Osteoblast (primary cell): ENCODE measurements at places on chromosomes 5 and 9. TPM values are rescaled to one million over a fixed set of nuclear protein-coding genes. Genes with fewer than 3 reads are reported as not detected.

DNA sequence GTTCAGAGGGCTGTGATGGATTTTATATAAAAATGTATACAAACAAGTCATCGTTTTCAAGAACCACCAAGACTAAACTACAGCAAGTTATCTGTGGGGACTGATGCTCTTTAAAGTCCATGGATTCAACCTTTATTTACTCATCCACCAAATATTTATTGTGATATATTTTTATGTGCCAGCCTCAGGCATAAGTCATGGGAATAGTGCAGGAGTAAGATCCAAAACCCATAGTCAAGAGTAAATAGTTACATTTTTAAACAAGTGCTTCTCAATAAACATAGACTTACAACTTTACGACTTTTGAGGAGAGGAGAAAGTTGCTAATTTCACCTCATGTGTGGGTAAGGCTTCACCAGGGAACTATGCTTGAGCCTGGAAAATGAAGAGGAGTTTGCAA is 24.6 kb downstream of the MACIR start:
- peaks cover 7% of the 10 kb centered on the region for H3K36me3 ChIP-seq
- no peak for DNase-seq
- no peak overlapping the region for H3K4me3 ChIP-seq
- no peaks in the 10 kb centered on the region for H3K4me1 ChIP-seq
- H3K27ac ChIP-seq = no peak overlapping the region
- no peaks in the 10 kb centered on the region for H3K27me3 ChIP-seq

Gene PCDHGA10
- total RNA-seq = 23.2 and 24.8 TPM in 2 replicates

GRCh38 chr9:1057910-1058309 is 7.8 kb downstream of the DMRT2 start:
- H3K4me3 ChIP-seq = no peak overlapping the region
- no peaks in the 10 kb centered on the region for H3K36me3 ChIP-seq
- no peak for DNase-seq

- H3K4me1 ChIP-seq = peaks cover 19% of the 10 kb centered on the region
- no peak for DNase-seq
- no peak overlapping the region for H3K27ac ChIP-seq
- no peak overlapping the region for H3K4me3 ChIP-seq
- H3K27me3 ChIP-seq = no peaks in the 10 kb centered on the region
- H3K36me3 ChIP-seq = no peaks in the 10 kb centered on the region
These were observed 98.0 kb downstream of the NR6A1 start for GRCh38 chr9:124673063-124673462.

Gene GGTA1
- total RNA-seq = not detected in 2 replicates

GRCh38 chr9:89601856-89602562 is 2.8 kb upstream of the GADD45G start:
- no peak overlapping the region for H3K4me3 ChIP-seq
- DNase-seq = peak; percentile 38
- H3K27ac ChIP-seq = no peak overlapping the region
- peaks cover 32% of the 10 kb centered on the region for H3K27me3 ChIP-seq

DNA sequence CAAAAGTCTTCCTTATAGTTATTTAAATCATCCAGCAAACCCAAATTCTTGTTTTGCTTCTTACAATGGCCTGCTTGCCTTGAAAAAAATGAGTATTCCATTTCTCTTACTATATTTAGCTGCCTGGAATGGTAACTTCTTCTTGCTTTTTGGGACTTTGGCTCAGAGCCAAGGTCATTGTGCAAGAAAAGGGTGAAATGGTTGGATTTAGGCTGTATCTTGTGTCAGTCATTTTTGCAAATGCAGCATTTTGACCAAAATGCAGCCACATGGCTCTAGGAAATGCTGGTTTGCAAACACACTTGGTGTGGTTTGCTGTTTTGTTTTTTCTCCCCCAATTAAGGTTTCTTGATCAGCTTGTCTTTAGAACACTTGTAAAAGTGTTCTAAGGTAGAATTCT is 133.3 kb upstream of the ELL2 start:
- H3K4me3 ChIP-seq = no peak overlapping the region
- no peaks in the 10 kb centered on the region for H3K27me3 ChIP-seq
- no peak overlapping the region for H3K27ac ChIP-seq
- DNase-seq = no peak
- peaks cover 25% of the 10 kb centered on the region for H3K4me1 ChIP-seq
- no peaks in the 10 kb centered on the region for H3K36me3 ChIP-seq

DNA sequence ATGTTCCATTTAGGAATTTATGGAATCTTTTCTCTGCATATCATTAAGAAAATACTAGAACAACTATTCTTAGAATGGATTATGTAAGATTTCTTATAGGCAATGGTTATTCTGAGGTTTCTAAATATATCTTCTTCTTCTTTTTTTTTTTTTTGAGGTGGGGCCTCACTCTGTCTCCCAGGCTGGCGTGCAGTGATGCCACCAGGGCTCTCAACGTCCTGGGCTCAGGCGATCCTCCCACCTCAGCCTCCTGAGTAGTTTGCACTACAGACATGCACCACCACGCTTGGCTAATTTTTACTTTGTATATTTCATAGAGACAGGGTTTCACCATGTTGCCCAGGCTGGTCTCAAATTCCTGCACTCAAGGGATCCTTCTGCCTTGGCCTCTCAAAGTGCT is 137.2 kb downstream of the SREK1 start:
- no peak overlapping the region for H3K27ac ChIP-seq
- DNase-seq = no peak
- no peaks in the 10 kb centered on the region for H3K4me1 ChIP-seq
- H3K36me3 ChIP-seq = no peaks in the 10 kb centered on the region

- H3K4me1 ChIP-seq = peaks cover 24% of the 10 kb centered on the region
- peak; percentile 63 for DNase-seq
- peak overlapping the region; percentile 52 for H3K27ac ChIP-seq
- peaks cover 17% of the 10 kb centered on the region for H3K36me3 ChIP-seq
- H3K27me3 ChIP-seq = no peaks in the 10 kb centered on the region
These were observed 832 bp downstream of the LMBRD2 start for GRCh38 chr5:36150676-36151433.

Gene PCDHGB7
- 18.5 and 19.2 TPM in 2 replicates for total RNA-seq

GRCh38 chr9:13942695-13943094 is 371.2 kb downstream of the NFIB start:
- peak overlapping the region; percentile 35 for H3K27ac ChIP-seq
- H3K27me3 ChIP-seq = no peaks in the 10 kb centered on the region
- peaks cover 28% of the 10 kb centered on the region for H3K4me1 ChIP-seq
- no peaks in the 10 kb centered on the region for H3K36me3 ChIP-seq
- H3K4me3 ChIP-seq = no peak overlapping the region

DNA sequence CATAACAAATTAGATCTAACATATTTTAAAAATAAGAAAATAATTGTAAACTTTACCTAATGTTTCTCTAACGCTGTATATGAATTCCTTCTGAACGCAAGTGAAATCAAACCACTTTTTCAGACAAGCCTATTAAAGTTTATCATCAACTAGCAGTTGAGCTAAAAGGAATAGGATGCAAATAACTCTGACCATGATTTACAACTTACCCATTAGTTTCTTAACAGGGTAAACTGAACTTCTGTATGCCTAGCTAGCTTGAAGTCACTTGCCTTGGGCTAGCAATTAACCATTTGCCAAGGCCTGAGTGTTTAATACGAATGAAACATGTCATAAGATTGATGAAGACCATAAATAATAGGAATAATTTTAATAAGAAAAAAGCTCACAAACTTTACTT is 762.7 kb upstream of the ARRDC3 start:
- DNase-seq = no peak
- H3K27me3 ChIP-seq = no peaks in the 10 kb centered on the region
- no peak overlapping the region for H3K4me3 ChIP-seq
- no peak overlapping the region for H3K27ac ChIP-seq
- H3K36me3 ChIP-seq = no peaks in the 10 kb centered on the region

Gene TMOD1
- not detected in 2 replicates for total RNA-seq

DNA sequence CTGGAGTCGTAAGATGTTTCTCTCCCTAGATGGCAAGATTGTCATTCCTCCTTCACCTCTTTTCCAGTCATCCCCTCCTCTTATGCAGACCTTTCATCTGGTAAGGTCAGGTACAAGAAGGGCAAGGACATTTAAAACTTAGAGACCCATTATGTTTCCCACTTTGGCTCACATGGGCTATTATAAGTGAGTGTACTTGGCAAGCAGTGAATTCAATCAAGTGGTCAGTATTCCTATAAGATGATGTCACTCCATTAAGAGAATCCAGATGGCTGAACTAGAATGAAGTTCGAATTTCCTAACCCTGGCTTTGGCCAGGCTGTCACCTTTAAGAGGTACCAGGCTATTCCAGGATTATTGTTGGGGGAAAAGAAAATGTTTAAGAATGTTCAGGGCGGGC is 32.2 kb downstream of the ZNF131 start:
- H3K36me3 ChIP-seq = no peaks in the 10 kb centered on the region
- no peaks in the 10 kb centered on the region for H3K27me3 ChIP-seq
- H3K27ac ChIP-seq = peak overlapping the region; percentile 45
- H3K4me1 ChIP-seq = peaks cover 18% of the 10 kb centered on the region

GRCh38 chr5:88833371-88834130 is 49.4 kb downstream of the MEF2C start:
- peak overlapping the region; percentile 79 for H3K27ac ChIP-seq
- H3K4me3 ChIP-seq = peak overlapping the region; percentile 48
- peak; percentile 78 for DNase-seq
- H3K27me3 ChIP-seq = no peaks in the 10 kb centered on the region

DNA sequence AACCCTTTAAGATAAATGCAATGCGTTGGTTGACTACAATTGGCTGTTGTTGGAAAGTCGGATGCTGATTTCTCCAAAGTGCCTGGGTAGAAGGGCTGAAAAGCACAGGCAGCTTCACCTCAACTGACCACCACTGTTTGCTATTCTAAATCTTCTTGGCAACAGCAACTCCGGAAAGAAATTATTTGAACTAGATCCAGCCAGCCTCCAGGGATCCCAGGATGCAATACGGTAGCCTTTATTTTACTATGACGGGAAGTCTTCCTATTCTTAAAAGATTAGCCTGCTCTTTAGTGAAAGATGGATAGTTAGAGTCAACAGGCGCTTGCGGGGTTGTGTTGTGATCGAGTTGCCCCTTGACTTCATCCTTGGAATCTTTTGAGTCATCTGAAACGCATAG is 78.6 kb upstream of the KLF9 start:
- no peaks in the 10 kb centered on the region for H3K36me3 ChIP-seq
- H3K4me1 ChIP-seq = peaks cover 10% of the 10 kb centered on the region
- no peak overlapping the region for H3K4me3 ChIP-seq
- DNase-seq = no peak
- no peaks in the 10 kb centered on the region for H3K27me3 ChIP-seq

DNA sequence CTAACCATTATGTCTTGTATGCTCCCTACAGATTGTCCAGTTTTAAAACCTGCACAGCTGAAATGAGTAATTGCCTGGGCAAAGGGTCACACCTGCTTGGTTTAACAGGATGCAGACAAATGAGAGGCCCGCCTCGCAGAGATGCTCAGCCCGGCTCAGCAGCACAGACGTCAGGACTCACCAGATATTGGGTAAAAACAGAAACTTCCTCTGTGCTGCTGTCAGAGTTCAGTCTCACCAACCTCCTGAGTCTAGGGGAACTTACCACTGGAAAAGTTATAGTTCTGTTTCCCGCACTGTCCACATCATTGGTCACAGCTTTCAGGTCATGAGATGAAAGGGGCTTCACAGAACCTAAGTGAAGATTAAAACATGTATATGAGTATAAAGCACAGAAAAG is 152.5 kb downstream of the ESM1 start:
- no peaks in the 10 kb centered on the region for H3K36me3 ChIP-seq
- H3K27ac ChIP-seq = no peak overlapping the region
- no peak overlapping the region for H3K4me3 ChIP-seq
- H3K27me3 ChIP-seq = no peaks in the 10 kb centered on the region

Gene ANKRD18B
- 0.59 TPM in 1 of 2 replicates, not detected in the other for total RNA-seq
